ENCODE measurements at places on chromosomes 16 and 17.

DNA sequence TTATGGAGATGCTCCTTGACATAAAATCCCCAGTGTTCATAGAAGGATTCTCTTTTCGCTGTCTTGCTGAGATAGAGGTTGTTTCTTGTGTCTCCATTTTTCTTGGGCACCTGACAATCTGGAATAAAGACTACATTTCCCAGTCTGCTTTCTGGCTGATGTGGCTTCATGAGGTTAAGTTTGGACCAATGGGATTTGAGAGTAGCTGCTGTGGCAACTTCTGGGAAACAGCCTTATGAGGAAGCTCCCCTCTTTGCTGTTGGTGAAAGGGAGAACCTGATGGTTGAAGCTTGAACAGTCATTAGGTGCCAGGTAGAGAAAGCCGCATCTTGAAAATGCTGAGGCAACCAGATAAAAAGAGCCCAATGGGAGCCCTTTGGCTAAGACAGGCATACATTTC, 24.4 kb downstream of the HS3ST4 start:
- DNase-seq, result no peak

GRCh38 chr17:64413513-64413912, 22.9 kb upstream of the PECAM1 start:
- no peak for DNase-seq

DNA sequence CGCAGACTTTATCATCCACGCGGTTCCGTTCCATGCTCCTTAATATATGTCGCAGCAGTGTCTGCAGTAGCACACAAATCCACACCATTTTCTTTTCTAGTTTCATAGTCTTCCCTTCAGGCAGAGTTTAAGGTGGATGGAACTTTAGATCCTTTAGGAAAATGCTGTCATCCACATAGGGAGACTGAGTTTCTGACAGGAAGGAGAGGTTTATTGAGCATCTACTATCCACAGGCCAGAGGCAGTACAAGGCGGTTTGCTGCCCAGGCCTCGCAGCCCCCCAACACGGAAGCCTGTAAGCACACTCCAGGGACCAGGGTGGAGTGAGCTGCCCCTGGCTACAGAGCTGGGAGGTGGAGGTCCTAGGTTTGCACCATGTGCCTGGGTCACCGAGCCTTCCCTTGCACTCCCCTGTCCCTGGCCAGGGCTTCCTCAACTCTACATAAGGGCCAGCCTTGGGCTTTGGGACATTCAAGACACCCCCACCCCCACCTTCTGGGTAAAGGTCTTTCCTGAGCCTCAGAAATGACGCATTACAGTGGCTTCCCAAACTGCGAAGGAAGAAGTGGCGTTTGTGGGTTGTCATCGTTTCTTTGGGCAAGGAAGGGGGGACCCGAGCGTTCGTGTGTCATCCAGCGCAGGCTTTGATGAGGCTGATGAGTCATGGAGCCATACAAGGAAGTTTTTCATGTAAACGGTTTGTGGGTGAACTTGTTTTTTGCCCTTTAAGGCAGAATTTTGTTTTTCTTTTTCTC, 146.5 kb upstream of the PLCG2 start:
- no peak for DNase-seq

DNA sequence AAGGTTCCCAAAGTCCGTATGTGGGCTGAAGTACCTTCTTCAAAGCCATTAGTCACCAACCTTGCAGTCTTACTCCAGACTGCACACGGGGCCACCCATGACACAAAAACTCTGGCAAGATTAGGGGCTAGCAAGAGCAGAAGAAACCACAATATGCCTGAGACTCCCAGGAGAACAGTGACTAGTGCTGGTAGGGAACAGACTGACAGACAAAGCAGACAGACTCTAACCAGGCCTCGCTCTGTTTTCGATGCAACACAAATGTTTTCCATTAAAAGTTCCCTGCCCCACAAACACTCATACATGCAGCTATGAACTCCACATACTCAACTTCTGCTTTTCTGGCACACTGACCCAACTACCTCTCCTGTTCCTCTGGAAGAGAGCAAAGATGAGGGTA, 102.2 kb downstream of the HIC1 start:
- no peak for DNase-seq

DNA sequence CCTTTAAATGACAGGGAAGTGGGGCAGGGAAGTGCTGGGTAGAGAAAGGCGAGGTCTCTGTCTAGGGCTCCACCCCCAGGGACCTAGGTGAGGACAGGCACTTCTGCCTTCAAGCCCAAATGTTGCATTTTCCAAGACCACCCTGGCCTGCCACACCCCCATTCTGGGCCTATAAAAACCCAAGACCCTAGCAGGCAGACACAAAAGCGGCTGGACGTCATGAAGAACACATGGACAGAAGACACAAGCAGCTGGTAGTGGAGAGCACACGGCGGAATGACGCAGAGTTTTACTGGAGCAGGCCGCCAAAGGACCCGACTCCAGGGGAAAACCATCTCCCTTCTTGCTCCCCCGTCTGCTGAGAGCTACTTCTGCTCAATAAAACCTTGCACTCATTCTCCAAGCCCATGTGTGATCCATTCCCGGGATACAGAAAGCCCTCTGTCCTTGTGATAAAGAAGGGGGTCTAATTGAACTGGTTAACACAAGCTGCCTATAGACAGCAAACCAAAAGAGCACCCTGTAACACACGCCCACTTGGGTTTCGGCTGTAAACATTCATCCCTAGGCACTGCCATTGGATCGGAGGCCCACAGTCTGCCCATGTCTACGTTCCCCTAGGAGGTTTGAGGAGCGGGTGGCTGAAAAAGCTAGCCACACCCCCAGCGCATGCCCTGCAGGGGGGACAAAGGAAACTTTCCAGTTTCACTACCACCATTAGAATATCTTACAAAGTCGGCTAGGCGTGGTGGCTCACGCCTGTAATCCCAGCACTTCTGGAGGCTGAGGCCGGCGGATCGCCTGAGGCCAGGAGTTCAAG, 622.2 kb upstream of the SALL1 start:
- no peak for DNase-seq

GRCh38 chr17:82736511-82737185, 1.2 kb downstream of the FN3K start:
- DNase-seq, result no peak

- no peak for DNase-seq
Measured at GRCh38 chr17:74183411-74183810, 20.1 kb upstream of the RPL38 start.

- no peak for DNase-seq
Measured at GRCh38 chr16:86584726-86585721, 6.7 kb downstream of the FOXL1 start.

GRCh38 chr16:1310832-1311200, 1.4 kb downstream of the UBE2I start:
- DNase-seq, result no peak

- DNase-seq, result no peak
Measured at GRCh38 chr16:31484491-31485171, 1.7 kb downstream of the SLC5A2 start.

GRCh38 chr17:15954222-15954621, 9.3 kb downstream of the ADORA2B start:
- DNase-seq, result no peak

DNA sequence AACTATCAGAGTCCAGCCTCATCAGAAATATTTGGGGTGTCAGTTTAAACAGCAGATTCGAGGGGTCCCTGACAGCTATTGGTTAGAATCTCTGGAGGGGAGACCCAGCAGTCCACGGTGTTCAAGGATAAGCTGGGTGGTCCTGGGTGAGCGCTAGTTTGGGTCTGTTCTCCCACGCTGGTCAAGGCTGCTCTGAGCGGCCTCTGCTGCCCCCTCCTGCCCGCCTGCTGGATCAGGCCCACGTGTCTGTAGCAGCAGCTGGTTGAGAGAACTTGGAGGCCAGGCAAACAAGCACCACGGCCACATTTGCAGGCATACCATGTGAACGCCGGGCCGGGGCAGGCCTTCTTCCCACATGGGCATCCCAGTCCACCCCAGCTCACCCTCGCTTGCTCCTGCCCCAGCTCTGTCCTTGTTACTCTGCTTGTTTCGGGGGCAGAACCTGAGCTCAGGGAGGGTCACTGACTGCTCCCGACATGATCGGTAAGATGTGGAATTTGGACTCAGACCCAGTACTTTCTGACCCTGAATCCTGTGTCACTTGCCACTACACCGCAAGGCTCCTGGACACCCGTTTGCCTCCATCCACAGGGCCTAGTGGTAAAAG, 7.4 kb downstream of the FOXF1 start:
- DNase-seq, result peak; percentile 55

GRCh38 chr16:67357561-67357960, 30.9 kb downstream of the LRRC36 start:
- no peak for DNase-seq
